ENCODE measurements at places on chromosomes 5 and 9.

GRCh38 chr5:132073231-132074013 is at the start of gene CSF2:
Gene CSF2 (plus strand): TSS chr5:132073789. CDS start chr5:132073824, 35 bp downstream.
- no peak for DNase-seq

GRCh38 chr5:110304176-110304575 is 422.3 kb downstream of the TMEM232 start:
- DNase-seq = no peak

GRCh38 chr9:36341936-36342577 is 58.0 kb downstream of the RNF38 start:
- DNase-seq = no peak

DNA sequence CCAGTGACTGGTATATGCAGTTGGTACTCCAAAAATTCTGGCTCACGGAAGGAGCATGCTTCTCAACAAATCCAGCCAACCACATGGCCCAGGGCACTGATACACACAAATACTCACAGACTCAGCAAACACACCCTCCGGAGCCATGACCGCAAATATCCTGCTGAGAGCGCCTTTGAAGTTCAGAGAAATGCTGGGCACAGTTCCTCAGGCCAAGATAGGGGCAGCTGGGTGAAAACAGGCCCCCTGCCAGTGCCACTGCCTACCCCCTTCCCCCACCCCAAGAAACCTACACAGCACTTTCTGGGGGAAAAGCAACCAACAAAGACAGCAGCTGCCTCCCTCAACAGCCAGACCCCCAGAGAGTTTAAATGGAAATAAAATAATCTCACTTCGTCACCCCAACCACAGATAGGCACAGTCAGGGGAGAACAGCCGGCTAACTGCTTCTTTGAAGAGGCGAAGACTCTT is 120.0 kb downstream of the C5orf15 start:
- DNase-seq = no peak

GRCh38 chr5:26932238-26932637 is 106.1 kb downstream of the CDH9 start:
- DNase-seq = no peak

- DNase-seq = no peak
These were observed 27.5 kb downstream of the PAEP start for GRCh38 chr9:135588886-135589595.

DNA sequence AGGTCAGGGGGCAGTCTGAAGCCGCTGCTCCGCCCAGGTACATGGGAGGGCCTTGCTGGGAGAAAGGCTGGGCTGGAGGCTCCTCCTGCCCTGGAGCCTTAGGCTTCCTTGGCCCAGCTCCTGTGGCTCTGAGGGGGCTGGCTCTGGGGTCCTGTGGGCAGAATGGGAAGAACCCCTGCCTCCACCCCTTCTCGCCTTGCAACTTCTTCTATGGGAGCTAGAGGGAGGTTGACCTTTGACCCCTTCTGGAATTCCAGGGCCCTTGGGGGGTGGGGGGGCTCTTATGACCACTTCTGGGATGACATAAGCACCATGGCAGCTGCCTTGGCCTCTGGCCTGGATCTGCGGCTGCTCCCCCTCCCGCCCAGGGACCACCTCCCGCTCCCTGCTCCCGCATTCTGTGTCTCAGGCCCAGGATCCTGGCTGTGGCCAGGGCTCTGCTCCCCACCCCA is 32.2 kb downstream of the IER5L start:
- no peak for DNase-seq

DNA sequence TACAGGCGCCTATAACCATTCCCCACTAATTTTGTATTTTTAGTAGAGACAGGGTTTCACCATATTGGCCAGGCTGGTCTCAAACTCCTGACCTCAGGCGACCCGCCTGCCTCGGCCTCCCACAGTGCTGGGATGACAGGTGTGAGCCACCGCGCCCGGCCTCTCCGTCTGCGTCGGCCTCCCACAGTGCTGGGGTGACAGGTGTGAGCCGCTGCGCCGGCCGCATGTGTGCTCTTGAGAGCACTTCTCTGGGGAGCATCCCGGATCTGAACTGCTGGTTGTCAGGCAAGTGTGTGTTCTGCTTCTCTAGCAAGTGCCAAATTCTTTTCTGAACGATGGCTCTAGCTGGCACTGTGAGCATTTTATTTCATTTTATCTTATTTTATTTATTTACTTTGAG is 3.7 kb upstream of the ENTPD2 start:
- DNase-seq = no peak

DNA sequence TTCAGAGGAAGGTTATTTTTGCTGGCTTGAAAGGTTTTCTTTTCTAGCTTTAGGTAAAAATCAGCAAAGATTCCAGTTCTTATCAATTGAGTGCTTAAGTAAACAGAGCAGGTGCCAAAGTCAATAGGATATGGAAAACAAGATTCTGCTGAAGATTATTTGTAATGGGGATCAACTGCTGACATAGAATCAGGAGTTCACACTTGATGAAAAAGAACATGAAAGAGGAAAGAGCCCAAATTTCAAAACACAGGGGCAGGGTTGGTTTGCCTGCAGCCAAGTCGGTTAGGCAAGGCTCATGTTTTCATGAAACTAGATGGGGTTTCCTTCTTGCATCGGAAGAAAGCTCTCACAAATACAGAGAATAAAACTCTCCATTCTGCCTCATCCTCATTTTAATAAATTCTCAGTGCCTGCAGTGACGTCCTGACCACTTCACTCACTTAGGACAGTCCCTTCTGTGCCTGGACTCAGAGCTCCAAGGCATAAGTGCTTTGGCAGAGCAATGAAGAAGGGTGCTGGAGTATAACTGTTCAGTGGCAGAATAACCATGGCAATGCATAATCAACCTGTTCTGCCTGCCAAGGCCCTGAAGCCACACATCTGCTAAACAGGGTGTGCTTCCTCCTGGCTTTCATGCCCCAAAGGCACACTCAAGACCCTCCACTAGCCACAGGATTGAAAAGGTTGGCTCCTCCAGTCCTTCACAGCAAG is 179.6 kb downstream of the GNAQ start:
- no peak for DNase-seq

GRCh38 chr9:69380811-69381210 is 55.8 kb downstream of the ENTREP1 start:
- no peak for DNase-seq

- DNase-seq = no peak
These were observed 3.1 kb upstream of the RPL37 start for GRCh38 chr5:40838086-40838485.

DNA sequence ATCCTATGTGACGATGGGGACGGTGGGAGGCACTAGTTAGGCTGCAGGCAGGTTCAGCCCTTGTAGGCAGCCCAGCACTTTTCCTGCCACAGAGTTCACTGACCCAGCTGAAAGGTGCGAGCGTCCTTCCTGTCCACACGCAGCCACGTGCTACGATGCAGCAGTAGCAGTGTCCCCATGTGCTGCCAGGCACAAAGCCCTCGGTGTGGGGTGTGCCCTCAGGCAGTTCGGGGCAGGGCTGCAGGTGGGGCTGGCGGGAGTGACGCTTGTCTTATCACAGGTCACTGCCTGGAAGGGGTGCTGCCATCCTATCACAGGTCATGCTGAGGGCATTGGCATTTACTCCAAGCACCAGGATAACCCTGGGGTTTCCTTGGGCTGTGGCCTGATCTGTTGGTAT is 46.8 kb upstream of the CLPTM1L start:
- no peak for DNase-seq

DNA sequence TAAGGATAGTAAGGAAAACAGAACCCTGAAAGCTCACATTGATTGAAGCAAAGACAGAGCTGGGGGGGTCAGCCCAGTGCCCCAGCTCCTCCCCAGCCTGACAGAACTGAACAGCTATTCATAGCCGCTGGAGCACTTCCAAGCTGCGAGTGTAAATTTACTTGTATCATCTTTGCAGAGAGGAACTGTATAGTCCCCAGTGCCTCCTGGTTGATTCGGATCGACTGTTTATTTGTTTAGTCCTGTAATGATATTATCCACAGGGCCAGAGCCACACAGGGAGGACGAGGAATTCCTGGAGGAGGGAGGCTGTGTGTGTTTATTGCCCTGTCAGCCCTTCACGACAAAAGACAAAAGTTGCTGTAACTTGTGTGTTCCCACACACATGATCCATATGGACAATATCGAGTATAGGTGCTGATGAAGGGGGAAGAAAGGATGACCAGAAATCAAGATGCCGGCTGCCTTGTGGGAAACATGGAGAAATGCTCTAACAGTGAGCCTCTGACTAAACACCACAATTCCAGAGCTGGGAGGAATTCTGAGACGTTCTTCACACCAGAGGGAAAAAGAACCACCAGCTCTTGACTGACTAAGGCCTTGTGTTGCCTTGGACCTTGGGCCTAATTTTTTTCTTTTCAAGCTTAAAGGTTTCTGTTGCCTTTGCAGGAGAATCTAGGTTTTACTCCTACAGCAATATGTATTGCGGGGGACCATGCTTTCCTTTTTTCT is 31.1 kb downstream of the FOXD1 start:
- DNase-seq = no peak

DNA sequence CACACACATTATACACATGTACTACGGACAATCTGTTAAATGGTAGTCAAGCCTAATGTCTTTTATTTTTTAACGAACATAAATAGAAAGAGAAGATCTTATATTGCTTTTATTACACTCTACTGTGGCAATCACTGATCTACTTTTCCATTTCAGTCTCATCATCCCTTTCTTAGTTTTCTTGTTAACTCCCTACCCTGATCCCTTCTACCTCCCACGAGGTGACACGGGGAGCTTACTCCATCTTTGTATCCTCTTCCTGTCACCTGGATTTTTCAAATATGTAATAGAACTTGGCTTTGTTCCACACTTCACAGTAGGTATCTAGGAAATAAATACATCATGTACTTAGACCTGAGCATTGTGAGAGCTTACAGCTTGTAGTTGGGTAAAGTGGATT is 211.0 kb downstream of the PIK3R1 start:
- DNase-seq = no peak

GRCh38 chr5:77492653-77493000 is 511 bp upstream of the WDR41 start:
- no peak for DNase-seq

DNA sequence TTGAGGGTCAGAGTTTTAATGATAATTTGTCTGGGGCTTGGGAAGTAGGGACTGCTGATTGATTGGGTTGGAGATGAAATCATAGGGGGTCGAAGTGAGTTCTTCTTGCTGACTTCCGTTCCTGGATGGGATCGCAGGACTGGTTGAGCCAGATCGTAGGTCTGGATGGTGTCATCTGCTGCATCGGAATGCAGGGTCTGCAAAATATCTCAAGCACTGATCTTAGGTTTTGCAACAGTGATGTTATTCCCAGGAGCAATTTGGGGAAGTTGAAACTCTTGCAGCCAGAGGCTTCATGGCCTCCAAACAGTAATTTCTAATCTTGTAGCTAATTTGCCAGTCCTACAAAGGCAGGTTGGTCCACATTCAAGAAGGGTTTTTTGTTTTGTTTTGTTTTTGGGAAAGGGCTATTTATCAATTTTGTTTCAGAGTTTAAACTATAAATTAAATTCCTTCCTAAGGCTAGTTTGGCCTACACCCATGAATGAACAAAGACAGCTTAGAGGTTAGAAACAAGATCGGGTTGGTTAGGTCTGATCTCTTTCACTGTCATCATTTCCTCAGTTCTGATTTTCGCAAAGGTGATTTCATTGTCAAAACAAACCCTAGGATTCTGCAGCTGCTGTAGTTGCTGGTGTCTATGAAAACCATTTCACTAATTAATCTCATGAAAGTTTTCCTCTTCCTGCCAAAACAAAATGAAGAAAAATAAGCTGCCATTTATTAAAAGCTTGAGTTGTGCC is 388.0 kb downstream of the TMEM232 start:
- no peak for DNase-seq

DNA sequence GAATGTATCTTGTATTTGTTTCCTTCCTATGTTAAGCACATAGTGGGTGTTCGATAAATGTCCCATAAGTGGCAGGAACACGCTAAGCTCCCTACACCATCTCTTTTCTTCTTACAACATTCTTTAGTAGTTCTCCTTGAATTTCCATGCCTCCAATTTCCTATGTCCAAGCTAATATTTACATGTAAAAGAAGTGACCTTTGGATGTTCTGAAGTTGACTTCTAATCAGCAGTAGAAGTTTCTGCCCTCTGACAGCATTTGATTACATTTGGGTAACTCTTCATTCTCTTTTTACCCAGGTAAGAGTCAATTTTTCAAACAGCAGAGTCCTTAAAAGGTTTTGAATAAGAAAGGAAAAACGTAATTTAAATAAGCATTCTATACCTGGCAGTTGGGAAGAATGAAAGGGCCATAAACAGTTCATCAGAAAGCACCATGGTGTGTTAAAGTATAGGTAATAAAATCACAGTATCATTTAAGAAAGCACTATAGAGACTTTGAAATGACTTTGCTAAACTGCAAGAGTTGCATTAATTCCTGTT is 78.9 kb downstream of the TRPM3 start:
- DNase-seq = no peak

GRCh38 chr5:140927228-140927573 is 1.1 kb downstream of the PCDHAC1 start:
- DNase-seq = no peak

DNA sequence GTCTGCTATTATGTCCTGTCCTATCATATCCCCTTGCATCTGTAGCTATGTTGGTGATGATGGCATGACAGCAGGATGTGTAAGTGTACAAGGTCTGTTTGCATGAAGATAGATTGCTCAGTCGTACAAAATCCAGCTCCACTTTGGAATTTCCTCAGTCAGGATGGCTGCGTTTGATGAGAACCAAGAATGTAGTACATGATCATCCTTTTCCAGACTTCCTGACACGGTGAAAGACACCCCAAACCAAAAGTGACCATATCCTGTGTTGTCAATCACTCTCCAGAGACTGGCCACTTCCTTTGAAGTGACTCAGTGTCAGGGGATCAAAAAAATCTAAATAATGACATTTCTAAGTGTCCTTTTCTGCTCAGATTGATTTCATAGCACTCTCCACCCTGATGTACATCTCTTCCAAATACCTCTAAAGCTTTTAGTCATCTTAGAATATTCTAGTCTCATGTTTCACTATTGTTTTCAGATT is 213.4 kb downstream of the PLK2 start:
- no peak for DNase-seq

GRCh38 chr5:87015901-87016300 is 251.8 kb upstream of the RASA1 start:
- DNase-seq = no peak

- no peak for DNase-seq
These were observed 698.3 kb downstream of the MAT2B start for GRCh38 chr5:164203581-164204225.

DNA sequence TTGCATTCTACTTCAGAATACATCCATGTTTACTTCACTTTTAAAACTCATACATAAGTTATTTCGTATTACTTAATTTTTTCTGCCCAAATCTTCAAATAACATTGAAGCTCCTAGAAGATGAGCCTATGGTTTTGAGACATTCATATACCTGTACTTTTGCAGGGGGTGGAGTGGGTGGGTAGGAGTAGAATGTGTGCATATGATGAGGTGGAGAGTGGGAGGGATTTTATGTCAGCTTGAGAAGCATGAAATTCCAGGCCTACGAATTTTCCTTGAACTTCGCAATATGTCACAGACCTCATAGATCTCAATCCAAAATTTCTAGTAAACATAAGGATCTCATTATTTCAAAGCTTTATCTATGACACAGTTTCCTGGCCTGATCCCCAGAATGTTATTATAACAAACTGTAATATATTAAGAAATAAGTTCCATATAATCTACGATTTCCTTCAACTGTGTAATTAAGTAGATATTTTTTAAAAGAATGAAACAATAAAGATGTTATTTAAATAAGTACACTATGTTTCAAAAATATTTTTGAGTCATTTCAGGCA is 19.7 kb upstream of the MOB3B start:
- DNase-seq = no peak
